Brain pericyte (primary cell): ENCODE measurements at places on chromosomes 5 and 9.

DNA sequence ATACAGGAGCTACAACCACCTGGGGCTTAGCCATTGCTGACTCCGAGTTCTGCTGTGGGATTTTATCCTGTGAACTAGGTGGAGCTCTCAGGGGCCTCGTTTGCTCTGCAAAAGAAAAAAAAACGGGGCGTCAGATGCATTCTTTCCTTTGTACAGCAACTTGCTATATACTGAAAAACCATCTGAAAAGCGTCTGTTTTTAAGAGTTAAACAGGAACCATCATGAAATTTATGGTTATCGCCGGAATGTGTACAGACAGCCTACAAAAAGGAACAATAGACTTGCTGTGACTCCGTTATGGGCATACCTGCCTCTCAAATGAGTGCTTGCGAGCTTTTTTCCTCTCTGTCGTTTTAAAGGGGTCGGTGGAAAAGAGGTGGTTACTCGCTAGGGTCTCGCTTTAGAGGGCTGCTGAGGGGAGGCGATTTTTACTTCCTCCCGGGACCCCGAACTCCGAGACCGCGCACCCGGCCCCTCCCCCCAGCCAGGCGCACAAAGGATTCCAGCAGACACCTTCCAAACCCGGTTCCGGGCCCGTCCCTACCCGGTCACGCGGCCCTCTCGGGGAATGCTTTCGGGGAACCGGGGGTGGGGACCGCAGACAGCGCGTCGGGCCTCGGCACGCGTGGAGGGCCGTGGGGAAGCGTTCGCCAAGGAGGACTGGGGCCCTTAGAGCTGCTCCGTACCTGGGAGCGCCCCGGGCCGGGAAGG lies 826 bp downstream of the PAIP1 start:
- no peak for DNase-seq

DNA sequence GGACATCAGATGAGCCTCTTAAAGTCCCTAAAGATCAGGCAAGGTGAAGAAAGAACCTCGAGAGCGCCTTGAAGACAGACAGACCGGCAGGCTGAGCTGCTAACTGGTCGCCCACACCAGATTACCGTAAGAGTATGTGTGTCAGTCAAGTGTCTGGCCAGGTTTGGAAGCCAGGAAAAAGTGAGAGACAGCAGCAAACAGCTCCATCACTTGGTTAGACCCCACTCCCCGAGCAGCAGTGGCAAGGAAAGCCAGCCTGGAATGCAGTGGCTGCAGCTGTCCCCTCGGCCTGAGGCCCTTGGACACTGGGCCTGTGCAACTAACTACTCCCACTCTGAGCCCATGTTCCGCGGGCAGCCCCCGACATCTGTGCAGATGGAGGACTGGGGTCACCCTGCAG lies 214.1 kb downstream of the DIRAS2 start:
- DNase-seq = no peak

GRCh38 chr9:130337318-130337717 lies 71.8 kb downstream of the HMCN2 start:
- no peak for DNase-seq

DNA sequence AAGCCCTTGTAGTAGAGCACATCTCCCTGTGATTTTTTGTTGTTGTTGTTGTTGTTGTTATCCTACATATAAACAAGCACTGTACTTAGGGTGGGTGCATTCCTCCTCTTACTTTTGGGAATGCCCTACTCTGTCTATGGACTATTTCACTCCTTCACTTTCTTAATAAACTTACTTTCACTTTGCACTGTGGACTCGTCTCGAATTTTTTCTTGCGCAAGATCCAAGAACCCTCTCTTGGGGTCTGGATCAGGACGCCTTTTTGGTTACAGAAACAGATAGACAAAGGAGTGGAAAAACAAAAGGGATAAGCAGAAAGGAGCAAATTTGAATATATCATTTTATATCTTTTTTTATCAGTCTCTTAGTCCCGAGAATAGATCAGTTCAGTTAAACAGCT lies 14.4 kb upstream of the PAIP1 start:
- DNase-seq = no peak

GRCh38 chr5:114411380-114411931 lies 49.6 kb downstream of the KCNN2 start:
- no peak for DNase-seq

DNA sequence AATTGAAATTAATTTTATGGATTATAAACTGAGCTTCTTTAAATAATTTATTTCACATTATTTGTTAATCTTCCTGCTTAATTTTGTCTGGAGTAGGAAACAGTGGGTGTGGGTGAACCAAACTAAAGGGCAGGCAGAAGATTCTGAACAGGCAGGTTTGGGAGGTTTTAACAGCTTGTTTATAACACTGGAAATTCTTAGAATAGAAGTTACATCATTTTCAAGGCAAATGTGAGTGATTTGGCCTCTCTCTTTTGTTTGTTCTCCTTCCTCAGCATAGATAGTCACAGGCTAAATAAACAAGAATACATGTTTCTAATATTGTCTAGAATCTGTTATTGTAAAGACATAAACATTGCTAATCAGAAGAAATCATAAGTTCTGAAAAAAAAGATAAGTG lies 970.9 kb upstream of the NUDT12 start:
- no peak for DNase-seq

- no peak for DNase-seq
Observed at GRCh38 chr5:61600945-61601511, 269.0 kb downstream of the ZSWIM6 start.

- DNase-seq = no peak
Observed at GRCh38 chr5:2000591-2000990, 117.9 kb upstream of the IRX4 start.

GRCh38 chr5:143751342-143751741 lies 60.6 kb upstream of the HMHB1 start:
- DNase-seq = no peak

DNA sequence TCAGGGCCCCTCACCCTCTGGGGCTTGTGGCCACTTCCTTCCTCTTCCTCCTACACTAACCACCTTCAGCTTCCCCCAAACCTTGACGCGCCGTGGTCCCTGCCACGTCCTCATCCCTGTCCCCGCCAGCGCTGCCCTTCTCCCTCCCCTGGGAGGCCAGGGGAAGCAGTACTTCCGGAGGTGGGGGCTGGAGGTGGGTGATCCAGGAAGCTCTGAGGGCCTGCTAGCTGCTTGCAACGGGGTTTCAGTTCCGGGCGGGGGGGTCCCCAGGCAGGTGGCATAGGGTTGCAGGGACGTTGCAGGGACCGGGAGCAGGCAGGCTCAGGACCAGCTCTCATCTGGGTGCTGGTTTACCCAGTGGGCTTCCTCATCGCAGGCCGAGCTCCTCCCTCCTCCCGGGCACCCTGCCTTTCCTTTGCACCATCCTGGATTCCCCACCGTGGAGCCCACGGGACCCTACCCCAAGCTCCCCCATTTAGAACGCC lies 70.0 kb downstream of the RXRA start:
- DNase-seq = no peak

DNA sequence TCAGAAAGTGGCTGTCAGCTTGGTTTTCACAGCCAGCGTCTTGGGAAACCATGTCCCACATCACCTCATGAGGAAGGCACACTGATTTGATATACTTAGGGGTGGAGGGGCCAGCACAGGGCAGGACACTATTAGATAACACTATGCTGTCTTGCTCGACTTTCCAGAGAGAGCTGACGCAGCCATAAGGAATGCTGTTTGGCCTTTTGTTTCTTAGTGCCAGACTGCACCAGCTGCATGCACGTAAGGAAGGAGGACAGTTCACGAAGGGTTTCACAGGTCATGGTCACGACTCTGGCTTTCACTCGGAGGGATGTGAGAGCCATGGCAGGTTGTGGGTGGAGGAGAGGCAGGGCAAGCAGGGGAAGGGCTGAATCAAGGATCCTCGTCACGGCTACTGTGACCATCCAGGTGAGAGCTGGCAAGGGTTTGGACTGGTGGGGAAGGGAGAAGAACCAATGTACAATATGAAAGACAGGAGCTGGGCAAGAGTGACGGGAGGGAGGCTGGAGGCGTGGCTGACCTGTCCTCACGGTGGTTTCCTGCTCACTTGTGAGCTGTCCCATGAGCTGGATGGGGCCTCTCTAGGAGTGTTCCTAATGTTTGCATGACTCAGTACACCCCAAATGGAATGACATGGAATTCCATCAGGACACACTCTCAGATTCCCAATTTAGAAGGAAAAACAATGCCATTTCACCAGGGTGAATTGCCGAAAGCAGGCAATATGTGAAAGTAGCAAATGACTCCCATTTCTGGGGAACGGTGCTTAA lies 61.7 kb downstream of the OTULIN start:
- DNase-seq = no peak
